Breast epithelium (tissue), 4 donors: ENCODE measurements at places on chromosomes 16 and 17. TPM values are rescaled to one million over a fixed set of nuclear protein-coding genes. Genes with fewer than 3 reads are reported as not detected.

SLC16A11 gene
- total RNA-seq, result 1.5 TPM

- no peak for DNase-seq
Observed at GRCh38 chr17:3575511-3575910, 17.9 kb upstream of the TRPV3 start.

- no peak for DNase-seq
Observed at GRCh38 chr17:57343717-57344116, 87.4 kb downstream of the MSI2 start.

GRCh38 chr17:73283250-73283649 is 21.6 kb upstream of the CPSF4L start:
- no peak for DNase-seq

RAB37 gene
- total RNA-seq, result 0.98 TPM

TP53TG3D gene
- not detected for total RNA-seq

PYDC1 gene
- total RNA-seq, result not detected

SUZ12 gene
- 25.9 TPM for total RNA-seq

GLOD4 gene
- 47.5 TPM for total RNA-seq

STAC2 gene
- not detected for total RNA-seq

DNA sequence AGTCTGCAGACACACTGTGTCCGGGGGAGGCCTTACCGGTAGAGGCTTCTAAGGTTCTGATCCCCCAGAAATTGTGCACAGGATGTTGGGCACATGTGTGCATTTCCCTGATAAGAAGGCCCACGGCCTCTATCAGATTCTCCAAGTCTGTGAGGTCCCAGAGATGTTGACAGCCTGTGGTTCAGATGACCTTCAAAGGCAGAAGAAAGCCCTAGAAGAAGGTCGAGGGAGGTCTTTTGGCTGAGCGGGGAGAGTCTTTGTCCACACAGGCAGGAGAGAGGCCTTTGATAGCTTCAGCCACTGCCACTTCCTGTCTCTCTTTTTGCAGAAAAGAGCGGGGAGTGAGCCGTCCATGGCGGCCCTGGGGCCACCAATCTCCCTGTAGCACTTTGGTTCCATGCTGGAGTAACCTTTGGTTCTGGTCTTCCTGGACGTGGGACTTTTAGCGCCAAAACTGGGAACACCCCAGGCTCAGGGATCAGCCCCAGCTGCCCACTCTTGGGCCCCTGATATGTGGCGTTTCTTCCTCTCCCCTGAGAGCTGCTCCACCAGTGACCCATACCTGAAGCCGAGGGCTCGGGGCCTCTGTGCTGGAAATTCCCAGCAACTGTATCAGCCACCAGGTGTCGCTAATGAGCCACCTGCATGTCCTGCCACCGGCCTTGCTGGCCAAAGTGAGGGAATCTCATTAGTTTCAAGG is 28.1 kb upstream of the LGALS9 start:
- peak; percentile 49 for DNase-seq

SPNS2 gene
- 14.1 TPM for total RNA-seq

- no peak for DNase-seq
Observed at GRCh38 chr17:50443505-50443974, 17.5 kb downstream of the ACSF2 start.

MT1M gene
- 46.0 TPM for total RNA-seq

OTOP3 gene
- total RNA-seq, result not detected

- no peak for DNase-seq
Observed at GRCh38 chr16:19524356-19524615, 544 bp downstream of the CCP110 start.

- no peak for DNase-seq
Observed at GRCh38 chr17:67506966-67507365, 129.9 kb downstream of the PITPNC1 start.

DNA sequence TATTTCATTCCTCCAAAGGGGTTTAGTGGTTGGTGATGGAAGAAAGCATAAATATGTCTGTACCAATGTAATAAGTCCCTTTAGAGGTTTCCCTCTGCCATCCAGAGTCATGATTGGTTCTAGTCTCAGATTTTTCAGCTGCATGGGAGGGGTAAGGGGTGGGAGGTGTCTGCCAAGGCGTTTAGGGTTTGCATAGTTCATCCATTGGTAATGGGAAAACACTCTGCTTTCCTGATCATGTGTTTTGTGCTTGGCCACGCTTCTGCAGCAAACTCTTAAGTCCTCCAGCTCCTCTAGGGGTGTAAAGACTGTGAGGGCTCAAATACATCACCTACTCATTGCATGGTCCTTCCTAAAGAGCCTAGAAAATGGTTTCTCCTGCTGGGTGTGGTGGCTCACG is 29.8 kb downstream of the LIG3 start:
- DNase-seq, result no peak

PRKCB gene
- total RNA-seq, result 5.3 TPM

DNA sequence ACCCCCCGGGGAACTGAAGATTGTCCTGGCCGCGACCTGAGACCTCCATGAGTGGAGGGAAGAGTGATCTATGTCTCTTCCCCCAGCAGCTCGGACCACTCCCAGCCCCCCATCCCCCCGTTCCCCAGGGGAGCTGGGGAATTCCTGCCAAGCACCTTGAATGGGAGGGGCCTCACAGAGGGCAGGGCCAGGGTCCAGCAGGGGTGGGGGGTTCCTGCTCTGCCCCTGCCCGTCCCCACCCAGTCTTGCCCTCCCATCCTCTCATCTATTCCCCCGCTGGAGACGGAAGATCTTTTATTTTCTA is 9.4 kb downstream of the TUFM start:
- no peak for DNase-seq
